ENCODE measurements at places on chromosomes 5 and 9.

GRCh38 chr9:87008667-87009066 lies 61.4 kb upstream of the GAS1 start:
- no peak for DNase-seq

DNA sequence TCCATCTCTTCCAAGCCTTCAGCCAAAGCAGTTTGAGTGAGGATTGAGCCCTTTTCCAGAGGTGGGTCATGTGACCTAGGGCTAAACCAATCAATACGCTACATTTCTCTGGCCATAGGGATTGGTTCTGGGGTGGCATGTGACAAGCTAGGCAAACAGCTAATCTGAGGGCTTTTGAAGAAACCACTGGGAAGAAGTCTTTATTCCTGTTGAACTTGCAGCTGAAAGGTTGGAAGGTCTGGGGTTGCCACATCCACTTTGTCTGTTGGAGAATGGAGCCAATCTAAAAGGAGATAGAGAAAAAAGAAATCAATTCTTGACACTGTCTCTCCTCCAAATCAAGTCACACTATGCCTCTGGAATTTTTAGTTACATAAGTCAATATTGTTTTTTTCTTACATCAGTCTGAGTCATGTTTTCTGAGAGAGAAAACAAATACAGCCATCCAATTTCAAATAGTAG lies 637.8 kb upstream of the WWC1 start:
- no peak for DNase-seq

DNA sequence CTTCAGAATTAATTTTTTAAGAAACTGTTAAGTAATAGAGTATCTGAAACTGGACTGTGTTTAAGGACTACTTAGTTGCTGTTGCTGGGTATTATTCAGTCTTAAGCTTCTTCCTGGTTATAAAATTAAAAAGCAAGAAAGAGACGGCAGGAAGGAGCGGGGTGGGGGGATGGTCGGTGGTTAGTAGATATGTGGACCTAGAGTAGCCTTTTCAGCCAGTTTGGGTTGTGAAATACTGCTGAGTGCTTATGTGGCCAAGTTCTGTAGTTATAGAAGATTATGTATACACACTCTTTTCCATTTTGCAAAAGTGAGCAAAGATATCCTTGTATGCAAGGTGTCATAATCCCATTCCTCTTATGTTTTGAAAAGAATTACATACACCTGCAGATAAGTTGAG lies 28.5 kb downstream of the TRIO start:
- no peak for DNase-seq

DNA sequence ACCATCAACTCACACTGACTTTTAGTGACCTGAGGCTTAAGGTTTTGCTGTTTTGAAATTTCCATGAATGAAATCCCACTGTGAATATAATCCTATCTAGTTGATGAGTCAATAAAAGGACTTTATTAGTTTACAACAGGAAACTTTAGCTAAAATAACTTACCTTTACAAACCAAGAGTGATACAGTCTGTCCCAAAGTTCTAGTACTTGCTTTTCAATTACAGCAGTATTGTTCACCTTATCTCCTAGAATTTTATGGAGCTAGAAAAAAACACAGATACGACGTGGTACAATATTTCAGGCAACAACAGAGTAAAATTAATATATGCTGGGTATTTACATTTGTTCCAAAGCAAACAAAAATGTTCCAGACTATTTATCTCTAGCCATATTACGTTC lies 46.9 kb upstream of the CTNNAL1 start:
- no peak for DNase-seq

- no peak for DNase-seq
These were observed 24.2 kb upstream of the STOM start for GRCh38 chr9:121394292-121394691.

DNA sequence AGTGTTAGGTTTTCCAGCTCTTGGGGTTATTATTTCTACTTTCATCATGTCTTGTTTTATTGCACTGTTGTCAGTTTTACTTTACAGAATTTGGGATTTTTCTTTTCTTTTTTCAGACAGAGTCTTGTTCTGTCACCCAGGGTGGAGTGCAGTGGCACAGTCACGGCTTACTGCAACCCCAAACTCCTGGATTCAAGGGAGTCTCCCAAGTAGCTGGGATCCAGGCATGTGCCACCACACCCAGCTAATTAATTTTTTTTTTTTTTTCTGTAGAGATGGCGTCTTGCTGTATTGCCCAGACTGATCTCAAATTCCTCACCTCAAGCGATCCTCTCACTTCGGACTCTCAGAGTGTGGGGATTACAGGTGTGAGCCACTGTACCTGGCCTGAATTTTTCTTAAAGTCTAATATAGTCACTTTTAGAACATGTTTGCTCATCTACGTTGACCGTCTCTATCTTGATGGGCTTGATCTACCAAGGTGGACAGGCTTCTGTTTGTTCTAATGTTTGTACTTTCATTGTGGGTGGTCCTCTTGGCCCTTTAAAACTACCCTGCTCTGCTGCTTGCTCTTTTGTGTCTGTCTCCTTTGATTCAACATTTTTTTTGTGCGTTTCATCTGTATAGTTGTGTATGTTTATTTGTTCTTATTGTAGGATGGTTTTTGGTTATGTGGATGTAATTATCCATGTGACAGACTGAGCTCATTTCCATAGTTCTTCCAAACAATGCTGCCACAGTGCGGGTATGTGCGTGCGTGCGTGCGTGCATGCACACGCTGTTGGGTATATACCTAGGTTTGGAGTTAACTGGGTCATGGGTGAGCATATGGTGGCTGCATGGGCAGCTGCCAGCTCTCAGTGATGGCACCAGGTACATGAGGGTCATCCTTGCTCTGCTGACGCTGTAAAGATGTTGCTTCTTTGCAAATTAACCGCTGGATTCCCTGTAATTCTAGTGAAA lies 18.1 kb downstream of the PRRC2B start:
- no peak for DNase-seq

DNA sequence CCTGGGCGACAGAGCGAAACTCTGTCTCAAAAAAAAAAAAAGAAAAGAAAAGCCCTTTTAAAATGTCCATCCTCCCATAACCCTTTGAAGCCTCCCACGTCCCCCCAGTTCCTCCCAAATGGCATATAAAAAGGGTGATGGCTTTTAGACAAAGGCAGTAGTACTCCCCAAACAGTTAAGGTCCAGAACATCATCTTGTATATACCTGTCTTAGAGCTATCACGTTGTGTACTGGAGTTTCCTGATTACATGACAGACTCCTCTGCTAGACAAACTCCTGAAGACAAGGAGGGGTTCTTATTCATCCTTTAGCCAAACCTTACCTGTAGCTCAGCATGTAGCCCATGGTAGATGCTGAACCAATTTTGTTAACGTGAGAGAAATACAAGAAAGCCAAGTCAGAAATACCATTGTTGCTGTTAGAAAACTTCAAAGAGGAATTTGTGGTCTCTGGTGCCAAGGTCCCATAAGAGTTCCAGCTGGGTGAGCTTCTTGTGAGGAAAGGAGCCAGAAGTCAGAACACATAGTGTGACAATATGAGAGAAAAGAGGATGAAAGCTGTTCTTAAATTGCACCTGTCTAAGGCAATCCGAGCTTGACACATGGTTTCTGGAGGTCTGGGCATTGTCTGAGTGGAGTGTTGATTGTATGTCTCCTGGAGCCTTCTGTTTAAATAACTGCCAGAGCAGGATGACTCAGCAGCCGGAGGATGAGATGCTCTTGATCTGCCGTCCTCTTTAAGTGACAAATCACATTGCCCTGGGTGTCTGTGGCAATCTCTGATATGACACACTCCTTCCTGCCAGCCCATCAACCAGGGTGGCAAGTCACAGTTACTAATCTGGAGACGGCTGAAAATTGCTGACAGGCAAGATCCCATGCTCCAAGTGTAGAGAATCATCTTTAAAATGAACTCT lies 69.1 kb downstream of the ARRDC3 start:
- peak; percentile 44 for DNase-seq

DNA sequence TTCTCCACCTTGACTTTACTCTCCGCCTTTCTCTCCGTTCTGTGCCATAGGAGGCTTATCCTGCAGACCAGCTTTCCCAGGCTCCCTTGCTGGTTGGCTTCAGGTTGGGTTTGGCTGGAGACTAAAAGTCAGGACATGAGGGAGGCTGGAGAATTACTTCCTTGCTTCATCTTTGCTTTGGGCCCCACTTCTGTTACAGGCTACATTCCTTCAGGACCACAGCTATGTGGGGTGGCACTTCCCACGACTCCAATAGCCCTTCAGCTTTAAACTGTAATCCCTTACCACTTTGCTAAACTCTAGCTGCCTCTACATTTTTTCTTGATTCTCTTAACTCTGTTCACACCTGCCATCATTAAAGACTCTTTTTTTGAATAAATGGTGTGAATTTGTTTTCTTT lies 186.7 kb upstream of the NR4A3 start:
- no peak for DNase-seq

- DNase-seq = no peak
These were observed 158.7 kb upstream of the IER5L start for GRCh38 chr9:129336601-129337331.

GRCh38 chr5:141519605-141520565 lies 31.0 kb downstream of the PCDHGC5 start:
- no peak for DNase-seq

DNA sequence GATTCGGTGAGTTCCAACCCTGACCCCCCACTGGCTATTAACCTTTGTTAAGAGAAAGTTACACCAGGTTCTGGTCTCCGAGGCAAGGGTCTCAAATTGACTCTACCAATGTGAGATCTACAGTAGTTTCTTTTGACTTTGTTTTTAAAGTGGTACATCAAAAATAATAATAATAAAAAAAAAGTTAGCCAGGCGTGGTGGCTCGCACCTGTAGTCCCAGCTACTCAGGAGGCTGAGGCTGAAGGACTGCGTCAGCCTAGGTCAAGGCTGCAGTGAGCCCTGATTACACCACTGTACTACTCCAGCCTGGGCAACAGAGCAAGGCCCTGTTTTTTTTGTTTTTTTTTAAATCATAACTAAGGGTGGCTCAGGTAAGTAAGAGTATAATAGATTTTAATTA lies 1.0 kb upstream of the KLF9 start:
- no peak for DNase-seq

GRCh38 chr9:98994172-98995058 lies 50.7 kb downstream of the COL15A1 start:
- DNase-seq = peak; percentile 34

GRCh38 chr5:69092969-69093368 lies 845 bp upstream of the SLC30A5 start:
- no peak for DNase-seq

GRCh38 chr5:5558638-5559527 lies 136.4 kb downstream of the ICE1 start:
- no peak for DNase-seq

- DNase-seq = no peak
These were observed 65.0 kb downstream of the PPP2R2B start for GRCh38 chr5:146813346-146814157.

- no peak for DNase-seq
These were observed 79.4 kb downstream of the ESM1 start for GRCh38 chr5:54905942-54906537.

GRCh38 chr5:30604648-30605262 lies 588.7 kb upstream of the CDH6 start:
- no peak for DNase-seq

GRCh38 chr5:62284946-62285891 lies 20.8 kb upstream of the KIF2A start:
- DNase-seq = no peak

DNA sequence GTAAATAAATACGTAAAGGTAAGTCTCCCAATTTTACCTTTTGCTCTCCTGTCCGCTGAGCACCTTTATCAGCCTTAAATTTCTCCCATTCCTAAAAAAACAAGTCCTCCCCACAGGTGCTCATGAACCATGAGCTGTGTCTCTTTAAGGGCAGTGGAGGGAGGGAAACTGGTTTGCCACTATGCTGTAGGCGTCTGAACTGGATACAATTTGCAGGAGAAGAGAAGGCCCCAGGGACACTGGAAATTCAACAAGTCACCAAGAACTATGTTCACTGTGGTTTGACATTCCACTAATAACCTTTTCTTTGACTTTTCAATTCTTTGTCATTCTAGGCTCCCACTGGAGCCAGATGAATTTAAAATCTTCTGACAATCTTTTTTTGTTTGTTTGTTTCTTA lies 72.2 kb downstream of the LHFPL2 start:
- no peak for DNase-seq

- DNase-seq = no peak
These were observed 1.1 kb downstream of the CFAP77 start for GRCh38 chr9:132411091-132411508.

DNA sequence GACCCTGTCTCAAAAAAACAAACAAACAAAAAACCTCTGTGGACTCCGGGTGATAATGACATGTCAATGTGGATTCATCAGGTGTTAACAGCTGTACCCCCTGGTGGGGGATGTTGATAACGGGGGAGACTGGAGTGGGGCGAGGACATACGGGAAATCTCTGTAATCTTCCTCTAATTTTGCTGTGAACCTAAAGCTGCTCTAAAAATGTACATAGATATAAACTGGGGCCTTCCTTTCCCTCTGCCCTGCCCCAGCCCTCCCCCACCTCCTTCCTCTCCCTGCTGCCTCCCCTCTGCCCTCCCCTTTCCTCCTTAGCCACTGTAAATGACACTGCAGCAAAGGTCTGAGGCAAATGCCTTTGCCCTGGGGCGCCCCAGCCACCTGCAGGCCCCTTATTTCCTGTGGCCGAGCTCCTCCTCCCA lies 1.4 kb upstream of the CEL start:
- DNase-seq = no peak

- no peak for DNase-seq
These were observed 41.2 kb downstream of the FYB1 start for GRCh38 chr5:39178171-39178570.

GRCh38 chr5:88722546-88723073 lies 160.4 kb downstream of the MEF2C start:
- DNase-seq = no peak

All from NCI-H446 treated with DMSO at 0.1 percent for 48 hours (cell line).